ENCODE measurements at places on chromosomes 16 and 17.

DNA sequence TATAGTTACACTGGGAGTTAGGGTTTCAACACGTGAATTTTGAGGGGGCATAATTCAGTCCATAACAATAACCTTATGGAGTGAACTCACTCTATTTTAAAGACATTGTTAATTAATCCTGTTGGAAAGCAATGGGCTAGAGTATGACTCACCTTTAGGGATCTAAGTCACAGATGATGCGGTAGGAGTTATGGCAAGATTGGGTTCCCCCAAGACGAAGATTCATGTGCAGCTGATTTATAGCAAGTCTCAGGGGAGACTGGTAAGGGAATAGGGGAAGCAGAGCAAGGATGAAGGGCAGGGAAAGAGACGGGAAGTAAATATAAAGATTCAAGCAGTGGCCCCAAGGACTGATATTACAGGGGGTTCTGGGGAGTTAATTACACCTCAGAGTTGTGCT is 159.6 kb upstream of the DNAH9 start:
- no peak for DNase-seq

DNA sequence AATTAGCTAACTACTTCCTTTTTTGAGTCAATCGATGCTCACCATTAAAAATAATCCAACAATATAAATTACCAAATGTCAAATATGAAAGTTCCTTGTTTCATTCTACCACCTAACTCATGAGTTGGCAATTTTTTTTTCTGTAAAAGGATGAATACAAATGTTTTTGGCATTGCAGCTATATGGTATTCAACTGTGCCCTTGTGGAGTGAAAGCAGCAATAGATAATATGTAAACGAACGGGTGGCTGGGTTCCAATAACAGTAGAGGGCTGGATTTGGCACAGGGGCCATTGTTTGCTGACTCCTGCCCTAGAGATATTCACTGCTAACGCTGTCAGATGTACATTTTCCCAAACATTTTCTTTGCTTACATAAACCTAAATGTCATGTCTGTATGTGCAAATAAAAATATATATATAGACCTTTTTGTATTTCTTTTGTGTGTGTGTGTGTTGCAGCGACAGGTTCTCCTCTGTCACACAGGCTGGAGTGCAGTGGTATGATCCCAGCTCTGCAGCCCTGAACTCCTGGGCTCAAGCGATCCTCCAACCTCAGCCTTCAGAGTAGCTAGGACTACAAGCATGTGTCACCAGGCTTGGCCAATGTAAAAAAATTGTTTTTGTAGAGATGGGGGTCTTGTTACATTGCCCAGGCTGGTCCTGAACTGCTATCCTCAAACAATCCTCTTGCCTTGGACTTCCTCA is 73.9 kb downstream of the RPGRIP1L start:
- DNase-seq: no peak

- no peak for DNase-seq
Measured at GRCh38 chr16:85486256-85486915, 126.7 kb upstream of the GSE1 start.

DNA sequence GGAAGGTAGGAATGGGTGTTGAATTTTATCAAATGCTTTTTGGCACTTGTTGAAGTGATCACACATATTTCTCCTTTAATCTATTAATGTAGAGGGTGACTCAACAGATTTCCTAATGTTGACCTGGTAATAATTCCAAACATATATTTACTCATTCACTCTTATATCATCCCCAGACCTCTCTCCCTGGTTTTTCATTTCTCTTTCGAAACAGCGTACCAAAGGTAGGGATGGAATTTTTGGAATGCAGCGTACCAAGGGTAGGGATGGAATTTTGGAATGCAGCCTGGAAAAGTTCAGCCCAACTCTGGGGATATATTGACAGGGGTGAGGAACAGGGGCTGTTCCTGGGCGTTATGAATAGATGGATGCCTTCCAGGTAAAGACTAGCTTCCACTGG is 7.3 kb downstream of the KIF18B start:
- DNase-seq: no peak

GRCh38 chr16:85931596-85932402 is 32.8 kb downstream of the IRF8 start:
- no peak for DNase-seq

GRCh38 chr17:83074486-83075223 is 4.8 kb upstream of the METRNL start:
- no peak for DNase-seq

DNA sequence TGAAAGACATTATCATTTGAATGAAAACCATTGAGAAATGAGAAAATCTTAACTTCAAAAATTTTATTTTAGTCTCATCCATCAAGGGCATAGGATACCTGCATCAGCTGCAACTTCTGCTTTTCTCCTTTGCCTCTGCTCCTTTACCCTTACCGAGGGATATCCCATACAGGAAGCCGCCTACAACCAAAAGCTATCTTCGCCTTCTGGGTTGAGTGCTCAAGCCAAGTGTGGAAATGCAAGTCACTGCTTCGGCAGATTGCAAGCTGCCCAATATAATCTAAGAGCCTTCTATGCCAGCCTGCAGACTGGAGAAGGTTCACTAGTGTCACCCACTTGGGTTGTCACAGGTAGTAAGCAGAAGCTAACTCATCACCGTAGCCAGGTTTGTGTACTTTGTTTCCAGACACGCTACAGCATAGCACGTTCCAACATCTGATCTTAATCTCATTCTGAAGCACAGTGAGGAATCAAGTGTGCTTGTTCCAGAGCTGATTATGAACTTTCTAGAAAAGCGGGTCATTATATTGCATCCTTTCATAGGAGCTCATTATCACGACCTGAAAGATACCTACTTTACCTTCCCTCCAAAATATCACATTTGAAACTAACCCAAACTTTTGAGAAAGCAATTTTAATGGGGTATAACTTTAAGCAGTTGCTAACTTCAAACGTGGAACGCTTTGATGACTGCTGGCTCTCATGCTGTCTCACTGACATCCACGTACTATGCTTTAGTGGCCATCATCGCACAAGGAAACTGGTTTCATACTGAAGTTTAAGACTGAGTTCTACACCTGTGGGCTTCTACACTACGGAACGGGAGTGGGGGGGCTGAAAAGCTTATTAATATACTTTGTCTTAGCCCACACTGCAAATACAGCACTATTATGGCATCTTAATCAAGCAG is 8.0 kb upstream of the UNK start:
- DNase-seq: no peak

- peak; percentile 56 for DNase-seq
Measured at GRCh38 chr16:52068447-52069074, 478.4 kb downstream of the TOX3 start.

GRCh38 chr17:33811004-33811760 is 443.9 kb upstream of the CCL2 start:
- no peak for DNase-seq

DNA sequence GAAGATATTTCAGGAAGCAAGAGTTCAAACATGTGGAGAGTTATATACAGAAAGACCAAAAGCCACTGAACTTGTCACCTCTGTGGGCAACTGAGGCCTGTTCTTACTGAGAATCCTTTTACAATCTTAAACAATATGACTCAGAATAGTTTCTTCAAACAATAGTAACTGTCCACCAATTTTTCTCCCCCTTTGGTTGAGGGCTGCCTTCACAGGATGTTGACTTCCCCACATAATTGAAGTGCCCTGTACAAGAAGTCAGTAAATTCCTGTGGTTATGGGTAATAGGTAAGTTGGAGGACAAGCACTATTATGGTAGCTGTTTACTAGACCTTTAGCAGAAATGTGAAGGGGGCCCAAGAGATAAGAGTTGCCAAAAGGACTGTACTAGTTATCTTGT is 215.8 kb downstream of the CDH8 start:
- no peak for DNase-seq

DNA sequence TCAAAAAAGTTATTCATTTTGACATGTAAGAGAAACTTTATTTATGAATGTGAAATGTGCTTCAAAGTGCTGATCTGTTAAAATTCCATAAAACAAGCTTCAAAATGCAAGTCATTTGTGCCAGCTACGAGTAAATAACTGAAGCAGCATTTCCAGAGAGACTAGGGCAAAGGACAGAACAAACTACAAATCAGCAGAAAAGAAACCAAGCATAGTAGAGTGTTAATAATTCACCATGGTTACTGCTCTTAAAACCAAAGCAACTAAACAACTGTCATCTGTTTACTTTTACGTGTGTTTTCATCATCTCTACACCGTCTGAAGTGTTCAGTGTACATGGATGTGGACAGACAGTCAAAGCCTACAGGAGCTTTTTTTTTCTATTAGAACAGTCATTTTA is 1.6 kb upstream of the ASPA start:
- peak; percentile 36 for DNase-seq

- DNase-seq: peak; percentile 38
Measured at GRCh38 chr16:81478876-81479511, 34.4 kb downstream of the CMIP start.

Measured in midbrain (tissue), 1 donor.